ENCODE measurements at places on chromosomes 13 and 19.

DNA sequence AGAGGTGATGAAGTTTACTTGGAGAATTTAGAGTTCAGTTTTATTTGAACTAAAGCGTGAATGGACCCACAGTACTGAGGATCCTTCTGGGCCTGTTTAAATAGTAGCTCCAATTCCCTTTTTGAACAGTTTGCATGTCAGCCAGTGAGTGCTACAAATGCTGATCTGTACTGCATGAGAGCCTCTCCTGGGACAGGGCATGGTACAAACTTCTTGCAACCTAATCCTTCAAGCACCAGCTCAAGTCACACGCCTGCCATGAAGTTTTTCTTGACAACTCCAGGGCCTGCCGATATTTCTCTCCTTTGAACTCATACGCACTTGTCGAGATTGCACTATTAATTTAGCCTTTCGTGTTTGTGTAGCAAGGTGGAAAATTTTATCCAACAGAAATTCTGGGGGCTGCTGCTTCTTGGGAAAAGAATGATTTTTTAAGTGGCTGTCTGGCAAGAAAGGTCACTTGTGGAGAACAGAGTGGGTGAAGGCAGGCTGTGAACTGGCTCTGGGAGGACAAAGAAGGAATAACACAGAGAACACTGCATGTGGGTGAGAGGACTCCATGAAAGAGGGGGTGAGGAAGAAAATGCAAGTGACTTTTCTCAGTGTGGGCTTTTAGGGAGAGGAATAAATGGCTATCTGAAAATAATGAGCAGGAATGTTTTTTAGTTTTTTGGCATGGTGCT, 192.5 kb downstream of the NDFIP2 start:
- no peaks in the 10 kb centered on the region for H3K27me3 ChIP-seq
- DNase-seq, result no peak
- H3K4me1 ChIP-seq, result peaks cover 10% of the 10 kb centered on the region
- H3K36me3 ChIP-seq, result no peaks in the 10 kb centered on the region
- H3K4me3 ChIP-seq, result no peak overlapping the region

DNA sequence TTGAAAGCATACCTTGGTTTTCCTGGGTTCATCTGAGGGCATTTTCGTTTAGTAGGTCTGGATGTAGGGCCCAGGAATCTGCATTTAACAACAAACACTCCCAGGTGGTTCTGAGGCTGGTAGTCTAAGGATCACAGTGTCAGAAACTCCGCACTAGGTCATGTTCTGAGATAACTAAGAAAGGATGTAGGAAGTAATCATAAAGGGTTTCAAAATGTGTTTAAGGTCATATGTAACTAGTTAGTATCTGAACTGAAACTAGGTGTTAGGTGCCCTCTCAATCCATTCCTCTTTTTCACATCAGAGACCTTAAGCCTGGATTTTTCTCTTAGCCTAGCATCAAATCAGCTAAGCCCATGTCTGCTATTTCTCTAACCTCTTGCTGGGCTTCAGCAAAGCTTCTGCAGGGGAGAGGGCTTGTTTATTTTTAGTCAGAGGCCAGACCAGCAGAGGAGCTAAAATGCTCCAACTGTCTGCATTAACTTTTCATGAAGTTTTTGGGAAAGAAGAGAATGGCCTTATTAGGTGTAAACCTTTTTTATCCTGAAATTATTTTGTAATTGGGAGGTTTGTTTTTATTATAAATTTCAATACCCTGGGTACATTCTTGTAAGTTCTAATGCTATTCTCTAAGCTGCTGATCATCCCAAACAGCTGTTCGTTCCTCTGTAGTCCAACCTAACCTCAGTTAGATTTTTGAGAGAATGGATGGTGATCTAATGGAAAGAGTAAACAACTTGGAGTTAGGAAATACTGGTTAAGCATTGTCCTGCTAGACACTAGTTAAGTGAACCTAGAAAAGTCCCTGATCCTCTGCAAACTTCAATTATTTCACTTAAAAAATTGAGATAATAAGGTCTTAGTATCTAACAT, 262.8 kb upstream of the RFC3 start:
- H3K4me3 ChIP-seq, result no peak overlapping the region
- no peak overlapping the region for H3K27ac ChIP-seq
- no peaks in the 10 kb centered on the region for H3K27me3 ChIP-seq
- no peaks in the 10 kb centered on the region for H3K4me1 ChIP-seq
- no peaks in the 10 kb centered on the region for H3K36me3 ChIP-seq
- no peak for DNase-seq

DNA sequence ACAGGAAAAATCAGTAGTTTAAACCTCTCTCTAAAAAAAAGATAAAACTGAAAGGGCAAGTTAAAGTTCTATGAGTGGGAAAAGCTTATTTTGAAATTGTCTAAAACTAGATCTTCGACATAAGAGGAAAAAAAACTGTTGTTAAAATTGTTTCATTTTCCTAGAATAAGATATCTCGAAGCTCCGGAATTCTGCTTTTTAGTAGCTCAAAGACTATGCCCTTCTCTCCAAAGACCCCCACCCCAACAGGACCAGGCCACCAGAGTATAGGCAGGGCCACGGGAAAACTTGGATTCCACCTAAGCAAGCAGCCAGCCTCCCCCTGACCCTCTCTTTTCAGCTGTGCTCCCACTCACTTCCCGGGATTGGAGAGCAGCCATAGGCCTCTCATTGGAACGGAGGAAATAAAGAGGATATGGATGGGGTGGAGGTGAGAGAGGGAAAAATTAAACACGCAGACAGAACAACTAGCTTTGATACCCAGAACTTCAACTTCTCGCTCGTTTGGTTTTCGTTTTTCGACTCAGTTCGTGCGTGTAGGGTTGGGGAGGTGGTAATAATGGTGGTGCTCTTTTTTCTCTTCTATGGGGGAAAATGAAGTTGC, 3.0 kb downstream of the POU4F1 start:
- H3K4me3 ChIP-seq, result no peak overlapping the region
- no peaks in the 10 kb centered on the region for H3K36me3 ChIP-seq
- DNase-seq, result no peak
- H3K27ac ChIP-seq, result no peak overlapping the region

- no peak for DNase-seq
- peaks cover 2% of the 10 kb centered on the region for H3K4me1 ChIP-seq
- no peak overlapping the region for H3K4me3 ChIP-seq
- H3K27me3 ChIP-seq, result no peaks in the 10 kb centered on the region
- H3K36me3 ChIP-seq, result no peaks in the 10 kb centered on the region
Observed at GRCh38 chr13:39419876-39420275, 183.1 kb downstream of the LHFPL6 start.

DNA sequence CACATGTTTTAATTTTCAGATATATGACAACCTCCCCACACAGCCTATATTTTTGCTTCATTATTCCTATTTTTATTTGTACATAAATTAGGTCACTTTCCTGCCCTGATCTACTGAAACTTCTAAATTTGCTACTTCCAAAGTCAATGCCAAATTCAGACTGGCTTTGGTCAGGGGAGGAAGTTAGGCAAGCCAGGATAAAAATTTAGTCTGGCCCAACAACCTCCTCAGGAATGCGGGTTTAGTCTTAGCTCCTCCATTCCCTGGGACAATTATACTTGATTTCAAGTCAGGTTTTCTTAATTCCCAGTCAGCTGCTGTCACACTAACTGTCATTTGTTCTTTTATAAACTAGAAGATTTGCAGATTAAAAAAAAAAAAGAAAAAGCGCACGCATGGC, 84.3 kb downstream of the TM9SF2 start:
- H3K27me3 ChIP-seq, result no peaks in the 10 kb centered on the region
- no peak for DNase-seq
- H3K4me1 ChIP-seq, result peaks cover 5% of the 10 kb centered on the region
- no peaks in the 10 kb centered on the region for H3K36me3 ChIP-seq
- H3K4me3 ChIP-seq, result no peak overlapping the region
- H3K27ac ChIP-seq, result no peak overlapping the region

- no peak overlapping the region for H3K27ac ChIP-seq
- H3K36me3 ChIP-seq, result no peaks in the 10 kb centered on the region
- no peaks in the 10 kb centered on the region for H3K27me3 ChIP-seq
- no peak for DNase-seq
- H3K4me3 ChIP-seq, result no peak overlapping the region
- H3K4me1 ChIP-seq, result peaks cover 10% of the 10 kb centered on the region
Observed at GRCh38 chr19:37975596-37976515, 68.8 kb downstream of the SIPA1L3 start.

GRCh38 chr13:36815062-36815461, 4.0 kb upstream of the RFXAP start:
- H3K36me3 ChIP-seq, result no peaks in the 10 kb centered on the region
- no peak overlapping the region for H3K27ac ChIP-seq
- peaks cover 3% of the 10 kb centered on the region for H3K4me1 ChIP-seq
- no peaks in the 10 kb centered on the region for H3K27me3 ChIP-seq
